GM23248 (cell line): ENCODE measurements at places on chromosomes 12 and 14. TPM values are rescaled to one million over a fixed set of nuclear protein-coding genes. Genes with fewer than 3 reads are reported as not detected.

GRCh38 chr14:49966304-49966809 lies 73.5 kb downstream of the ARF6 start:
- H3K4me3 ChIP-seq, result no peak overlapping the region
- no peaks in the 10 kb centered on the region for H3K27me3 ChIP-seq
- H3K27ac ChIP-seq, result no peak overlapping the region
- DNase-seq, result peak; percentile 57

GRCh38 chr14:46197856-46198255 lies 453.7 kb downstream of the RPL10L start:
- H3K4me3 ChIP-seq, result peak overlapping the region; percentile 28; the same call in 1 of the 2 replicates
- no peaks in the 10 kb centered on the region for H3K36me3 ChIP-seq
- H3K27ac ChIP-seq, result peak overlapping the region; percentile 77
- peaks cover 21% of the 10 kb centered on the region for H3K4me1 ChIP-seq
- peak; percentile 67 for DNase-seq

GRCh38 chr12:46547421-46548354 lies 175.1 kb upstream of the SLC38A2 start:
- peak; percentile 29 for DNase-seq
- H3K4me3 ChIP-seq, result no peak overlapping the region
- H3K27ac ChIP-seq, result peak overlapping the region; percentile 96
- no peaks in the 10 kb centered on the region for H3K36me3 ChIP-seq
- peaks cover 47% of the 10 kb centered on the region for H3K4me1 ChIP-seq
- no peaks in the 10 kb centered on the region for H3K27me3 ChIP-seq

- H3K27me3 ChIP-seq, result no peaks in the 10 kb centered on the region
- no peak for DNase-seq
- no peaks in the 10 kb centered on the region for H3K36me3 ChIP-seq
- no peak overlapping the region for H3K4me3 ChIP-seq
- peaks cover 7% of the 10 kb centered on the region; the same call in 1 of the 2 replicates for H3K4me1 ChIP-seq
Measured at GRCh38 chr12:58523360-58523759, 396.9 kb downstream of the LRIG3 start.

TCTN2 gene
- 4.4 and 5.0 TPM in 2 replicates for polyA plus RNA-seq
